ENCODE measurements at places on chromosomes 1 and 21. TPM values are rescaled to one million over a fixed set of nuclear protein-coding genes. Genes with fewer than 3 reads are reported as not detected.

GJA8 gene
- not detected for total RNA-seq

GRCh38 chr1:78297836-78298235 lies 192.9 kb upstream of the PTGFR start:
- no peak for DNase-seq

SLC35F3 gene
- not detected for total RNA-seq

TCHHL1 gene
- not detected for total RNA-seq

DNA sequence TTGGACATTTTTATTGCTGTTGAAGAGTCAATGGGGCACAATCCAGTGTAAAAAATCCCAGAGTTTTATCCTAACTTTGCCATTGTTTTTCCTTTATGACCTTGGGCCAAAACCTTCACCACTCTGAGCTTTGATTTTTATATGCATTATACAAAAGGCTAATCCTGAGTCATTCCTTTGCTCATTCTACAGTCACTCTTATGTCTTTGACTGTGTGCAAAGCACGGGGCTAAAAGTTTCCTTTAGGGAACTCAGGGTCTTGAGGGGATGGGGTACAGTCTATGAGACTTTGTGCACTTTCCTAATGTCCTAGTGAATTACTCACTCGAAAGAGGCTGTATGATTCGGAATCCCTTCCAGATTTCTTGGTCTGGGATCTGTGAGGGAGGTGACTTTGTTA lies 543.2 kb upstream of the CAMK1G start:
- no peak for DNase-seq

- no peak for DNase-seq
Observed at GRCh38 chr1:168897249-168897648, 168.2 kb upstream of the DPT start.

ARV1 gene
- total RNA-seq, result 7.9 TPM

DNA sequence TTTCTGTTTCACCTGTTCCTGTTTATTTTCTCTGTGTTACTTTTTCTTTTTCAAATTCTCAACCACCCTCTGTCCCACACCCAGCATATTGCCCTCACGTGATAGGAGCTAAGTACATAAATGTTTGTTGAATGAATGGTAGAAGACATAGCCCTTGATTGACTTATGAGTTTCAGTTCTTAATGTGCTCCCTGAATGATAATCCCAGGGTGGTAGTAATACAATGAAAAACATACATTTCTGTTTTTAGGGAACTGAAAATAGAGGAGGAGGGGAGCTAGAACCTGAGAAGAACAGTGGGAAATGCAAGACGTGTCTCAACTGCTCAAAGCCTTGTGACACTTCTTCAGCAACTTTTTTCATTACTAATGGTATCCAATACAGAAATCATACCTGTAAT lies 147.1 kb downstream of the SPATA46 start:
- no peak for DNase-seq

- DNase-seq, result no peak
Observed at GRCh38 chr1:68201546-68202238, 30.6 kb downstream of the WLS start.

- DNase-seq, result peak; percentile 88
Observed at GRCh38 chr1:150009604-150010392, 728 bp downstream of the OTUD7B start.

RGS18 gene
- not detected for total RNA-seq

- no peak for DNase-seq
Observed at GRCh38 chr1:17429183-17429582, 10.3 kb downstream of the RCC2 start.

GRCh38 chr1:199742547-199742946 lies 285.0 kb upstream of the NR5A2 start:
- DNase-seq, result no peak

- DNase-seq, result peak; percentile 21
Observed at GRCh38 chr21:33089395-33090119, 19.6 kb downstream of the OLIG1 start.

DNA sequence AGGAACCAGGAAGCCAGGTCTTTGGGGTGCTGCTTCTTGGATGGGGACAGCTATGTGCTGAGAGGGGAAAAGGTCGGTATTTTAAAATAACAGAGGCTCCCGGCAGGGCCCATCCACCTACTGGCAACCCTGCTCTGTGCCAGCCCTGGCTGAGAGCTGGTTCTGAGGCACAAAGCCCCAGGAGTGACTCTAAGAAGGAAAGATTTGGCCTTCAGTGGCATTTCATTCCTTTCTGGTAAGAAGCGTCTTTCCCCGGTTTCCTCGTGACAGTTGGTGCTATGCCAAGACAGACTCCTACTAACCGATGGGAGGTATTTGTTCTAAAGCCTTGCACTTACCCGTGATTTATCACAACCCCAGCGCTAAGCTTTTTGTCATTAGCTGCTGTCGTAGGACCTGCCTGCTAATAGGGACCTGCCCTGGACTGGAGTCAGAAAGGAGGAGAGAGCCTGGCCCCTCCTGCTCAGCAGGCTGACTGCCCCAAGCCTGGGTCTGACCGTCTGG lies 123.1 kb upstream of the ADAR start:
- no peak for DNase-seq

DNA sequence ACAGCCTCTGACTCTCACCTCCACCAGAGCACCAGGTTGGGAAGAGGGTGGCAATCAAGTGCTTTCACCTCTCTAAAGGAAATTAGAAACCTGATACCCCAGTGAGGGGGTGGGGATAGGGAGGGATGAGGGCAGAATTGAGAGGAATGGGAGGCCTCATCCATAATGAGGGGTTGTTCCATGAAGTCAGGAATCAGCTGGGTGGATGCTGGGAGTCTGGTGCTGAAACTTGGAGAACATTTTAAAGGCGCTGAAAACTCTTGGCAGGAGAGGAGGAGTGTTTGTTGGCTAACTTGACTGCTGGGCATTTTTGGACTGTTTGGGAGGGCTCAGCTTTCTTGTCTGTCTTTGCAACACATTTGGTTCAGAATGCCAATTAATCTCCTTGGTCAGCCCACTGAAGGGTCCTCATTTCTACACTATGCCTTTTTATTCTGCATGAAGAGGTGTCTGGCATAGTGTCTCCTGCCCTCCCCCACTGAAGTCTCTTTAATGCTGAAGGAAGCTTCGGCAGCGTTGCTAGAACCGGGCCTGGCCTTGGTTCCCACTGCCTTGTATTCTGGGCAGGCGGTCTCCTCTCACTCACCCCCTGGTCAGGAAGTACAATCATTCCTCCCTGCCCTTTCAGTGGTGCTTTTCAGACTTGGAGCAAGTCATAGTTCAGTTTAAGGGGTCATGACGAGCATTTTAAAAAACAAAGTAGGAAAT lies 2.2 kb downstream of the PHGDH start:
- DNase-seq, result no peak

DIRAS3 gene
- 0.59 TPM for total RNA-seq

OR2L5 gene
- total RNA-seq, result not detected

DNA sequence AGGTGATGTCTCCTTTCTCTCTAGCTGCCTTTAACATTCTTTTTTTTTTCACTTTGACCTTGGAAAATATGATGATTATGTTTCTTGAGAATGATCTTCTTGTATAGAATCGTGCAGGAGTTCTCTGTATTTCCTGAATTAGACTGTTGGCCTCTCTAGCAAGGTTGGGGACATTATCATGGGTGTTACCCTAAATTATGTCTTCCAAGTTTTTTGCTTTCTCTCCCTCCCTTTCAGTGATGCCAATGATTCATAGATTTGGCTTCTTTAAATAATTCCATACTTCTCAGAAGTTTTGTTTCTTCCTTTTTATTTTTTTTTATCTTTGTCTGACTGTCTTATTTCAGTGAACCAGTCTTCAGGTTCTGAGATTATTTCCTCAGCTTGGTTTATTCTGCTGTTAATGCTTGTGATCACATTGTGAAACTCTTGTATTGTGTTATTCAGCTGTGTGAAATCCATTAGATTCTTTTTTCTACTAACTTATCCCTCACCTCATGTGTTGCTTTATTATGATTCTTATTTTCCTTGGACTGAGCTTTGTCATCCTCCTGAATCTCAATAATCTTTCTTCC lies 268.4 kb upstream of the NRIP1 start:
- DNase-seq, result no peak

- DNase-seq, result no peak
Observed at GRCh38 chr1:36133484-36133883, 8.5 kb upstream of the COL8A2 start.

- DNase-seq, result peak; percentile 26
Observed at GRCh38 chr1:206921772-206922265, at the start of gene FCMR. Gene FCMR (minus strand): TSS chr1:206921941. CDS start chr1:206921854, 87 bp downstream.

- no peak for DNase-seq
Observed at GRCh38 chr1:13681921-13682320, 18.1 kb upstream of the PRDM2 start.

SPATA17 gene
- total RNA-seq, result 0.49 TPM

TCHH gene
- total RNA-seq, result not detected

- DNase-seq, result no peak
Observed at GRCh38 chr1:153025797-153026196, 5.2 kb upstream of the SPRR1B start.

NR1I3 gene
- not detected for total RNA-seq

- peak; percentile 38 for DNase-seq
Observed at GRCh38 chr21:38751379-38752050, 54.2 kb upstream of the ETS2 start.

CFHR2 gene
- not detected for total RNA-seq

DNA sequence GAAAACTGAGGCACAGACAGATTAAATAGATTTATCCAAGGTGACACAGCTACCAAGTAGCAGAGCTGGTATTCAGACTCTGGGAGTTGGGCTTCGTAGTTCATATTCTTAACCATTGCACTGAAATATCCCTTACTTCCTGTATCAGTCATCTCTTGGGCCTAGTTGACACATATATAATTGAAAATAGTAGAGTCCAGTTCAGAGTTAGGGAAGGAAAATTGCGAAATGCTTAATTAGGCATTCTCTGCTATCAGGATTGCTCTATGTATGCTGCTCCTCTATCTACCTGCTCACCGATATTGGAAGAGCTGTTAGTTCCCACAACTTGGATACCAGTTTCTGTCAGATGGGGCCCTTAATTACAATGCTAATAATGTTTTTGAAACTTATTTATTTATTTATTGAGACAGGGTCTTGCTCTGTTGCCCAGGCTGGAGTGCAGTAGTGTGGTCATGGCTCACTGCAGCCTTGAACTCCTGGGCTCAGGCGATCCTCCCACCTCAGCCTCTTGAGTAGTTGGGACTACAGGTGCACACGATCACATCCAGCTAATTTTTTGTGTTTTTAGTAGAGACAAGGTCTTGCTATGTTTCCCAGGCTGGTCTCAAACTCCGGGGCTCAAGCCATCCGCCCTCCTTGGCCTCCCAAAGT lies 8.2 kb downstream of the RCOR3 start:
- DNase-seq, result no peak

DNA sequence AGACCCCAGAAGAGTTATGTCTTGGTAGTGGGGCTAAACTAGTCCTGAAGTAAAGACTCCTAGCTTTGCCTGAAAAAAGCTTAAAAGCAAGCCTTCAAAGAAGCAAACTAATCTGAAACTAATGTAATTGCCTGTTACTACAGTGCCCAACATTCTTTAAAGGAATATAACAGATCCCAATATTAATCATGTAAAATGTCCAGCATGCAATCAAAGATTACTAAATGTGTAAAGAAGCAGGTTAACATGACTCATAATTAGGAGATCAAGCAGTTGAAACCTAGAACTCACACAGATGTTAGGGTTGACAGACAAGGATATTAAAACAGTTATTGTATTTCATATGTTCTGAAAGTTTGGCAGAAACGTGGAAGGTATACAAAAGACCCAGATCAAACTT lies 17.8 kb downstream of the DYRK1A start:
- no peak for DNase-seq

- DNase-seq, result no peak
Observed at GRCh38 chr1:202072211-202072765, 50.4 kb upstream of the GPR37L1 start.

GRCh38 chr1:205275133-205275532 lies 46.4 kb downstream of the NUAK2 start:
- DNase-seq, result peak; percentile 39

CFHR4 gene
- 0.20 TPM for total RNA-seq

ADGRL2 gene
- 8.2 TPM for total RNA-seq

- no peak for DNase-seq
Observed at GRCh38 chr1:89545264-89546038, 20.8 kb downstream of the LRRC8B start.

DNA sequence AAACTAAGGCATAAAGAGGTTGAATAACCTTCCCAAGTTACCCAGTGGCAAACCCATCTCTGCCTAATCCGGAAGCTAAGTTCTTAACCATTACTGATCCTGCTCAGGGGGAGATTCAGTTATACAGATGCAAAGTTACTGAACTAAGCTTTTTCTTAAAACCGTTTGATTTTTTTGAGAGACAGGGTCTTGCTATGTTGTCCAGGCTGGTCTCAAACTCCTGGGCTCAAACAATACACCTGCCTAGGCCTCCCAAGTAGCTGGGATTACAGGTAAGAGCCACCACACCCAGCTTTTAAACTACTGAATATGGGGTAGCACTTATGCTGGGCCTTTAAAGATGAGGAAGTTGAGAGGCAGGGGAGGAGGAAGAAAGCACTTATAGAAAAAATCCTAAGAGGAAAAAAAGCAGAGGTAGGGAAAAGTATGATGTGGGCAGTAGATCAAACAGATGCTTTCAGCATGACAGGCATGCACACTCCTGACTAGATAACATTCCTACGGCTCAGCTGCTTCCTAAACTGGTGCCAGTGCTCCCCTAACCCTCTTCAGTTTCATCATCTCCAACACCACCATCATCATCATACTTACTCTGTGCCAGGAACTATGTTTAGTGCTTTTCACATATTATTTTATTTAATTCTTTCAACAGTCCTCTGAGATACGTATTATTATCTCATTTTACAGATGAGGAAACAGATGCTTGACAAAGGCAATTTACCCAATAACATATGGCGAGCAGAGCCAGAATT lies 5.8 kb downstream of the PAFAH2 start:
- no peak for DNase-seq

CFH gene
- total RNA-seq, result 32.3 TPM

DNA sequence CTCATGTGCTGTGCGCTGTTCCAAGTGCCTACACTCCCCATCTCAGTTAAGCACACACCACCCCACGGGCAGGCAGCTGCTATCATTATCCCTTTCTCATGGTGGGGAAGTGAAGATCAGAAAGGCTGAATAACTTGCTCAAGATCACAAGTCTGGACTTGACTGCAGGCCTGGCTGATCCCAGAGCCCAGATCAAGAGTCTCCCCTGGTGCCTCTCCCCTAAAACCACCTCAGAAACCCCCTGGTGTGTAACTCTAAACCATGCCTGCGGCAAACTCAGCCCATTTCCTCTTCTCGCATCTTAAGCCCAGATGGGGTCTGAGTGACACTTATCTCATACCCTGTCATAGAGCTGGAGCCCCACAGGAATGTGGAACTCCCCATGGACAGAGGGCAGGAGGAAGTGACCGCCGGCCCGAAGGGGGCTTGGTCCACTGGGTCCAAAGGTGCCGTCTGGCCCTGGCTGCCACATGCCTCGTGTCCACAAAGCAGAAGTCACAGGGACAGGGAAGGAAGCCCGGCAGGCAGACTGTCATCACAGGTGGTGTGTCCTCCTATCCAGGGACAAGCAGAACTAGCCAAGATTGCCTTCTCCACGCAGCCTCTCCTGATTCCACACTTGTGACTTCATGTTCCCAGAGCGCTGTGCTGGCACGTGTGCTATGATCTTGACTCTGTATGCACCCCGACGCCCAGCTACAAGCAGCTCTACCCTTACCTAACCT lies 92.1 kb downstream of the SYF2 start:
- no peak for DNase-seq

- no peak for DNase-seq
Observed at GRCh38 chr21:45979651-45980050, 1.9 kb upstream of the COL6A1 start.

SPRR3 gene
- total RNA-seq, result not detected
